Fibroblast of upper back skin (primary cell): ENCODE measurements at places on chromosomes 12 and 14.

GRCh38 chr12:20463913-20464524, 95.7 kb downstream of the PDE3A start:
- no peak for DNase-seq

- DNase-seq, result no peak
Measured at GRCh38 chr14:74973905-74974363, 18.5 kb upstream of the PGF start.

- DNase-seq, result peak; percentile 86
Measured at GRCh38 chr14:50350975-50351374, 38.9 kb downstream of the DMAC2L start.

- DNase-seq, result no peak
Measured at GRCh38 chr12:107646436-107646835, 39.2 kb upstream of the PWP1 start.

GRCh38 chr12:51636581-51636980, 45.5 kb downstream of the SCN8A start:
- peak; percentile 55 for DNase-seq

GRCh38 chr14:55583942-55584468, 4.0 kb downstream of the KTN1 start:
- DNase-seq, result no peak

- DNase-seq, result no peak
Measured at GRCh38 chr12:80967565-80967964, 29.8 kb upstream of the LIN7A start.

- DNase-seq, result peak; percentile 96
Measured at GRCh38 chr14:50060871-50061663, 55.3 kb downstream of the VCPKMT start.

- peak; percentile 48 for DNase-seq
Measured at GRCh38 chr14:24398653-24399446, at the start of gene NYNRIN. Gene NYNRIN, plus strand, starts transcription at chr14:24399003. Its CDS starts 244 bp downstream, at chr14:24399247.

- peak; percentile 74 for DNase-seq
Measured at GRCh38 chr14:80428171-80428570, 216.9 kb upstream of the DIO2 start.

GRCh38 chr12:10559244-10559643, 53.6 kb downstream of the EIF2S3B start:
- DNase-seq, result no peak

DNA sequence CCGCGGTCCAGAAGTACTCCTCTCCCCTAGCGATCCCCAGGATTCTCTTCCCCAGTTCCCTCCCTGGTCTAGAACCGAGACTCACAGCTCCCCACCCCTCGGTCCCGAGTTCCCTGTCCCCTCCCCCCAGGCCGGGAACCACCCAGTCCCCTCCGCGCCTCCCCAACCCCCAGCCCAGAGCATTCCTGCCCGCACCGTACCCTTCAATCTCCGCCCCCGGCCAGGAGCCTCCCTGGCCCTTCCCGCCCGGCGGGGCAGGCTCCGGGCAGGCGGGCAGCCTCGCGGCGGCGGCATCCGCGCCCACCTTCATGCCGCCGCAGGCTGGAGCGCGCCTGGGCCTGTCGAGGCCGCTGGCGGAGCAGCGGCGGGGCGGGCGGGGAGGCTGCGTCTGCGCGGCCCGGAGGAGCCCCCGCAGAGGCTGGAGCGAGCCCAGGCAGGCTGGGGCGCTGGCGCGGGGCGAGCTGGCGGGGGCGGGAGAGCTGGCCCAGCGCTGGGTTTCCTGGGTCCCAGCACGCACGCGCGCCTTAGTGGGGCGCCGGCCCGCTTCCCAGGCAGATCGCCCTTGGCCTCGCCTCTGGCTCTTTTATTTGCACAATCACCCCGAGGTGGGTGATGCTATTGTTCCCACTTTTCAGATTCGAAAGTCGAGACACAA, 22.2 kb upstream of the GPR132 start:
- DNase-seq, result peak; percentile 53

DNA sequence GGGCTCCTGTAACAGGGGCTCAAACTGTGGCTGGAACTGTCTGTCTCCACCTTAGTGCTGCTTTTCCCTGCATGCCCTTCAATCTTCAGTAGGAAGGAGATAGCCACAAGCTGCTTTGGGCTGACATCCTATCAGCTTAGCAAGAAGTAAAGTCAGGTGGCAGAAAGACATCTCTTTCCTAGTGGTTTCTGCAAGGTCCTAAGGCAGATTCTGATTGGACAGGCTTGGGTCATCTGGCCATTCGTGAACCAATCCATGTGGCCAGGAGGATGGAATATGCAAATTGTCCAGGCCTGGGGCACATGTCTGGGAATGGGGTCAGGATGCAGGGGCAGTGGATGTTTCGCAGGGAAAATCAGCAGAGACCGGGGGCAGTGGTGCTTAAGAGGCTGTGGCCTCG, 5.2 kb downstream of the RITA1 start:
- peak; percentile 16 for DNase-seq

DNA sequence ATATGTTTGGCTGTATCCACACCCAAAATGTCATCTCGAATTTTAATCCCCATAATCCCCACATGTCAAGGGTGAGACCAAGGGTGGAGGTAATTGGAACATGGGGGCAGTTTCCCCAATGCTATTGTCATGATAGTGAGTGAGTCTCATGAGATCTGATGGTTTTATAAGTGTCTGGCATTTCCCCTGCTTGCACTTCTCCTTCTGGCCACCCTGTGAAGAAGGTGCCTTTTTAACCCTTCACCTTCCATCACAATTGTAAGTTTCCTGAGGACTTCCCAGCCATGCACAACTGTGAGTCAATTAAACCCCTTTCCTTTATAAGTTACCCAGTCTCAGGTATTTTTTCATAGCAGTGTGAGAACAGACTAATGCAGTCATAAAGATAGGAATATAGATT, 216.7 kb upstream of the SSTR1 start:
- DNase-seq, result no peak

GRCh38 chr12:6093764-6094163, 30.7 kb downstream of the VWF start:
- no peak for DNase-seq

- no peak for DNase-seq
Measured at GRCh38 chr12:62737615-62738014, 197.3 kb downstream of the PPM1H start.

DNA sequence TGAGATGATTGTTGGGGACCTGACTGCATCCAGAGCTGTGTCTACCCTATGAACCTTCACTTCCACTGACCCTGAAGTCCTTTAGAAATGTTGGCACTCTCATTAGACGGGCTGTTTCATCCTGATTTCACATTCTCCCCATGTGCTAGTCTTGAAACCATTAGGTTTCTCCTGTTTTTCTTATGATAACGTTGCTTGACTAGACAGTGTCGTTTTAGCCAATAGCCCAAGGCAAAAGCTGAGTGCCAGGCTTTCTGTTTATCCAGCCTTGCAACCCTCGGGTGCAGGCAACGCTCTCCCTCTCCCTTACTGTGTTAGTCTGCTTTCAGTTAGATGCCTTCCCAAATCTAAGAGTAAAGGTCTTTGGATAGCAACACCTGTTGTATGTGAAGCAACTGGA, 30.1 kb downstream of the DACT1 start:
- no peak for DNase-seq

DNA sequence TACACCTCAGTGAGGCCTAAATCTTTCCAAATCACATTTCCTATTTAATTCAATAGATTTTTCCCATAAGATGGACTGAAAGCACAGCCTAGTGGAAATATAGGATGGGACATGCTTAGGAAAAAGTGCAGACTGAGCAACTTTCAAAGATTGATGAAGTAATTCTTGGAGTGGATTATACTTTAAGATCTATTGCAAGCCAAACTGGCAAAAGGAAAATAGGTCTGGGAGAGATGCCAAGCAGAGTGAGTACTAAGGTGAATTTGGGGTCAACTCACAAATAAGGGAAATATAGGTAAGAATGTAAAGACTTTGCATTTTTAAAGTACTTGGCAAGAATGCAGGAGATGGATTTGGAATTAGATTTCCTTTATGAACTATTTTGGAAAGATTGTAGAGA, 170.2 kb upstream of the FOXG1 start:
- DNase-seq, result peak; percentile 89

GRCh38 chr12:14240873-14241220, 124.6 kb upstream of the ATF7IP start:
- no peak for DNase-seq

DNA sequence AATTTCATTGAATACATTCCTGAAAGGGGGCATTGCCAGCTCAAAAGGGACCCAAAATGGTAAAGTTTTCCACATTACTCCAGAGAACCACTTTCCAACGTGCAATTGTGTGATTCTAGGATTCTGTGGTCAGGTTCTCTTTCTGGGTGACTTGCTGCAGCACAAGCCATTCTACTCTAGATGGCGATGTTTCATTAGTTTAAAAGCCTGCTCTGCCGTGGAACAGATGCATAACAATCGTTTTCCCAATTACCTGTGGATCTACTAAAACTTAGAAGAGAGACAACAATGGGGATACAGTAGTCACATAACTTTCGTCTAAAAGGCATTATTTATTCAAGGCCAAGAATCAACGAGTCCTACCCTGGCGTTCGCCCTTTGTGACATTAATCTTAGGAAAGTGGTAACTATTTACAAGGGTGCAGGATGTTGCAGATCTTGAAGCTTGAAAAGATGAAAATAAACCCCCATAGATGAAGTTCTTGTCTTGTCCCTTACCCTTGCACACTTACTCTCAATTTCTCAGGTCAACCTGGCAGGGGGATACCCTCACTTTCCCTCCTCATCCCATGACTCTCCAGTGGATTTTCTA, 400.9 kb downstream of the SNAPC1 start:
- DNase-seq, result peak; percentile 47

- peak; percentile 85 for DNase-seq
Measured at GRCh38 chr14:22386924-22387775, 201.9 kb downstream of the DAD1 start.

- DNase-seq, result no peak
Measured at GRCh38 chr14:95037273-95037672, 120.1 kb downstream of the DICER1 start.

DNA sequence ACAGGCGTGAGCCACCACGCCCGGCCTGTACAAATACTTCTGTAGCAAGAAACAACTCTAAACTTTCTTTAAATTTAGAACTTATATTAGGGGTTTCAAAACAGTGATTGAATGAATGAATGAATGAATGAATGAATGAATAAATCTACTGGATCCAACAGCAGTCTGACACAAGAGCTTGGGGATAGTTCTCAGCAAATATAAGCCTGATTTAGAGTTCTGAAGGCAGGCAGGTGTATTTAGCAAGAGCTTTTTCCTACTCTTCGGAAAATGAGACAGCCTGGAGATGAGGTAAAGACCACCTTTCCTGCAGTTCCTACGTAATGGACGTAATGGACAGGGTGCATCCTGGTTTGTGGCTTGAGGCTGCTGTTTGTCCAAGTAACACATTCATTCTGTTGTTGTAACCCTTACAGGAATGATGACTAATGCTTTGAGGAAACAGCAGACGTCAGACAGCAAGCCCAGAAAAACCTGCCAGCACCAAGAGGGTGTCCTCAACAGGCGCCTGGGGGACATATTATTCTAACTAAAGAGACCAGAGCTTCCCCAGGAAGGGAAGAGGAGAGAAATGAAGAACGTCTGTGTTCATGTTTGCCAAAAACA, 277.4 kb upstream of the SOX5 start:
- peak; percentile 29 for DNase-seq

- peak; percentile 79 for DNase-seq
Measured at GRCh38 chr14:74568911-74569310, 43.1 kb downstream of the LTBP2 start.

- no peak for DNase-seq
Measured at GRCh38 chr12:119634743-119635142, 33.2 kb upstream of the PRKAB1 start.

DNA sequence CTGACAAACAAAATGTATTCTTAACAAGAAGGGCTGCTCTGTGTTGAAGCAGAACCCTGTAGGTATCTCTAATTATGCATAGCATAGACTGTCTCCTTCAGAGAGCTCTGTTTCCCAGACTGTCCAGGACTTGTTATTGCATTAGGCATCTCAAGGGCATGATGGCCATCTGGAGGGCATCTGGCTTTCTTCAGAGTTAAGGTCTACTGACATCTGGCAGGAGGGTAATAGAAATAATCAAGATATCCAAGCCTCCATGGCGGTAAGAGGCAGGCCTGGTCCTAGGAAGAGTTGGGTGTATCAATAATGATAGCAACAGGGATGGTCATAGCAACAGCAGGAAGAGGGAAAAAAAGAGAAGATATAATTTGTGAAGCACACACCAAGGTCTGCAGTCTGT, 161.2 kb downstream of the TTC8 start:
- no peak for DNase-seq

- no peak for DNase-seq
Measured at GRCh38 chr14:101174980-101175606, 271.6 kb upstream of the RTL1 start.

GRCh38 chr12:106098691-106099200, 40.0 kb downstream of the NUAK1 start:
- DNase-seq, result no peak

DNA sequence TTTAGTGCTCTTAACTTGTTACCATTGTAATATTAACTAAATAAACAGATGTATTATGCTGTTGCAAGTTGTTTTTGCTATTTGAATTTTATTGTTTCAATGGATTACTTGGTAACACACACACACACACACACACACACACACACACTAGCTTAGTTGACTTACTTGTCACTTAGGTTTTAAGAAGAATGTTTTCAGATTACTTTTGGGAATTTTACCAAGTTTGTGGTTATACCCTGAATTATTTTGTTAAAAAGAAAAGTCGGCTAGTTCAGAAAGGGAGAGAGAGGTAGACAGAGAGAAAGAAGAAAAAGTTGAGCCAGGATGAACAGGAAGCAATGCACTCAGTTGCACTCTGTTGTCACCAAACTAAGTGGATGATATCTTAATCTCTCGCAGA, 5.3 kb downstream of the SSTR1 start:
- peak; percentile 68 for DNase-seq

DNA sequence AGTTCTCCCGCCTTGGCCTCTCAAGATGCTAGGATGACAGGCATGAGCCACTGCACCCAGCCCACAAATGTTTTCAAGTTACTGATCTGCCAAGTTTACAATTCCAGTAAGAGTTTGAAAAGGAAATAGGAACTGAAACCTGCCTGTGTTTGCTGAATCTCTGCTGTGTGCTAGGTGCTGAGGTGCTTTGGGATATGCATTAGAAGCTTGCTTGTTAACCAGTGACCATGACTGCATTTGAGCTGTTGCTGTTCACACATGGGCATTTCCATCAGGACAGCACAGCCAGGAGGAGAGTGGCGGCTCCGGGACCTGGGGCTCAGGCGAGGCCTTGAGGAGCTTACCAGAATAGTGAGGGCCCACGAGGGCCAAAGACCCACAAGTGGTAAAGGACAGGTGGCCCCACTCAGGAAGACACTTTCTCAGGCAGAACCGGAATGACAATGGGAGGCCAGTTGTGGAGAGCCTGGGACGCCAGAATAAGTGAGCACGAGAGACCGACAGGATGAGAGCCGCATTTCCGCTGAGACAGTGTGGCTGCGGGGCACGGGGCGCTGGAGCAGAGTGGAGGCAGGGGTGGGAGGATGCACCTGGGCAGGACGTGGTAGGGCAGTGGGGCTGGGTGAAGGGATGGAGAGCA, 54.5 kb upstream of the MMP17 start:
- no peak for DNase-seq

GRCh38 chr12:42590330-42590934, 886 bp upstream of the PRICKLE1 start:
- no peak for DNase-seq

DNA sequence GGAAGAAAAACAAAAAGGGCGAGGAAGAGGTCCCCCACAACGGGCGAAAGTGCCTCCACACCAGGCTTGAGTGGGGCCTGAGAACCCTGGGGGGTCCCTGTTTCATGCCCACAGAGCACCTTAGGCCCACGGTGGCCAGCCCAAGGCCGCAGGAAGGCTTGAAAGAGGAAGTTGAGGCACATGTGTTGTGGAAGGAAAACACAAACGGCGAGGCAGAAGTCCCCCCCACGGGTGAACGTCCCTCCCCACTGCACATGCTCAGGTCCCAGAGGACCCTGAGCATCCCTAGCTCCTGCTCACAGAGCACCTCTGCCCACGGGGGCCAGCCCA, 371.5 kb downstream of the ALG10 start:
- DNase-seq, result no peak
